ENCODE measurements at places on chromosomes 12 and 14.
A peak's percentile ranks its signal among the peaks of the same experiment; 100 is the strongest.

DNA sequence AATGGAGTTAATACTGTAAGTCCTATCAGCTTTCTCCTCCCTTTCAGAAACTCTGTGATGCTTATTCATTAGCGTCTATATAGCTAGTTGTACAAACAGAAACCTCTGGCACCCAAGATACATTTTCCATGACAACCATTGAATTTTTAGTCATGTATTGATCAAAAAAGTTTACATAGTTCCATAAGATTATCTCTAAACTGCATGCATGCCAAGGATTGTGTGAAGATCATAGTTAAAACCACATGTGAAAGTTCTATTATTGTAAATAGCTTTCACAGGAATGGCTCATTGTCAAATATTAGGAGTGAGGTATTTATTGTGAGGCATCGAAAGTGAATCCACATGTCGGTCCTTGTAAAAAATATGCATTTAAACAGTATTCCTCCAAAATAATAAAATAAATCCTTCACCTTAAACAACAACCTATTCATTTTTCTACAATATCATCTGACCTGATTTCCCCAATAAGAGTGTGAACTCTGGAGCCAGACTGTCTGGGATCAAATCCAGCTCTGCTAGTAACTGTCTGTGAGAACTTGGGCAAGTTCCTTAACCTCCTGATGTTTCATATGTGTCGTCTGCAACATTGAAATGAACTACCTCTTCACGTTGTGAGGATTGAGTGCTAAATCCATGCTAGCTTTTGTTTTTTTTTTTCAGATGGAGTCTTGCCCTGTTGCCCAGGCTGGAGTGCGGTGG, 10.6 kb upstream of the CDKL1 start:
- DNase-seq: peak; percentile 82

DNA sequence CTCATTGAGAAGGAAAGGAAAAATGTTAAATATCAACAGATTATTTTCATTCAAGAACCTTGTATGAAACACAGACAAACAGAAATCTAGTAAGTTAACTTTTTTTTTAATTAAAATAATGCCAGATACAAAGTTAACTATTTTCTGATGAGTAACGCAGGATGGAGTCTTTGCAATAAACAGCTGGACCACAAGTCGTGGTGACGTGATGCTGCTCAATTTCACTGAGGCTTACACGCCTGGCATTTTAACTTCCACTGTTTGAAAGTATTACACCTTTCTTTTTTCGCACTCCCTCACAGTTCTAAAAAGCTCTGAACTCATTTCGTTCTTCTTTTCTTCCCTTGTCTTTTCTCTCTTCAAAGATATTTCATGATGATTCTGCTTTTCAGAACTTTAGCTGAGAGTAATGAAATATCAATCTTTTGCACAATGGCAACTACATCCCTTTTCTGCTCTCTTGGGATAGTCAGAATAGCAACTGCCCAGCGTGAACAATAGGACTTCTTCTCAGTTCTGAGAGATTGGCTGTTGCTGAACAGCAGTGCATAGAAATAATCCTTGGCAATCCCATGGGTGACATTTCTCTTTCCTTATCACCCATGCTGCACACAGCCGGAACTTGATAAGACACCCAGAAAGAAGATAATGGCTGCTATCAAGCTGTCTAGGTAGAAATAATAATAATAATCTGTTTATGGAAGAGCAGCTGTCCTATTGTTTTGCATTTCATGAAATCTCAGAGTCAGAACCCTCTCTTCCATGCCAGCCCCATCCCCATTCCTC, 160.5 kb downstream of the BTG1 start:
- DNase-seq: peak; percentile 67

- DNase-seq: no peak
Observed at GRCh38 chr14:68981139-68981538, 2.0 kb upstream of the ACTN1 start.

GRCh38 chr12:53097564-53098353, at the start of gene IGFBP6:
IGFBP6 (plus strand) TSS chr12:53097667; CDS start chr12:53097718, 51 bp downstream.
- DNase-seq: peak; percentile 39

- DNase-seq: no peak
Observed at GRCh38 chr12:65510584-65511050, 232.1 kb downstream of the MSRB3 start.

- DNase-seq: peak; percentile 22
Observed at GRCh38 chr12:5796171-5796958, 148.7 kb downstream of the ANO2 start.

- DNase-seq: no peak
Observed at GRCh38 chr14:64987438-64987767, 708 bp downstream of the FNTB start.

DNA sequence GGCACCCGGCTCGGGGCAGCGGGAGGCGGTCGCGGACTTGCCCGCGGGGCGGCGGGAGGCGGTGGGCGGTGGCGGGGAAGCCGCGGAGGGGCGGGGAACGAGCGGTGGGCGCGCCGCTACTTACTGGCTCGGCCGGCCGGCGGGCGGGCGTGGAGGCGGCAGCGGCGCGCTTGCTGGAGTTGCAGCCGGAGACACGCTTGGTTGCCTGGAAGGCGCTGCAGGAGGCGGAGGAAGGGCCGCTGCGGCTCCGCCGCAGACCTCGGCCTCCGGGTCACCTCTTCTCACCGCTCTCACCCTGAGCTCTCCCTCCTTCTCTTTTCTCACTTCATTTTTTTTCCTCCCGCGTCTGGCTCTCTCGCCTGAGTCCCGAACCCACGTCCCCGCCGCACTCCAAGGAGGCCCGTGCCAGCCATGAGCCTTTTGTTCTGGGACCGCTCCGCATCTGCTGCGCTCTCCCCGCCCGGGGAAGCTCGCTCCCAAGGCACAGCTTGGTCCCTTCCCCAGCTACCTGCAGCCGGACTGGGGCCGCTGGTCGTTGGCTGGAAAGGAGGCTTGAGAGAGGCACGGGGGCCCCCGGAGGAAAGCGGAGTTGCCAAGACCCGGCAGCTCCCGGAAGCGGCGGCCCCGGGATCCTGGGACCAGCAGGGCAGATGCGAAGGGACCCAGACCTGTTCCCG, 592 bp upstream of the KCNK10 start:
- DNase-seq: peak; percentile 3

- DNase-seq: peak; percentile 39
Observed at GRCh38 chr14:73889376-73889775, 2.7 kb downstream of the ZNF410 start.

DNA sequence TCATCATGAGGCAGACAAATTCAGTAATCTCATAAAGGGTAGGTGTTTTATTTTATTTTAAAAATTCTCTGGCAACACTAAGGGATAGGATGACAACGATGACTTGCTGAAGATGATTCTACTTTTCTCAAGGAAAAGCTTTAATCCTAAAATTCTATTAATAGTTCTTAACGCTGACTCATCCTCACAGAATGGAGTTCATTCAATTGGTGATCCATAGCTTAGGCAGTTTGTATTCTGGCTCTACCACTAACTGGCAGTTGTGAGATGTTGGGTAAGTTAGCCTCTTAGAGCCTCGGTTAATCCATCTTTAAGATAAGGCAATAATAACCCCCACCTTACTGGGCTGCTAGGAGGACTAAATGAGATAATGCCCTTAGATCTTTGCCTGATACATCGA, 116.3 kb downstream of the RTN1 start:
- DNase-seq: peak; percentile 6

DNA sequence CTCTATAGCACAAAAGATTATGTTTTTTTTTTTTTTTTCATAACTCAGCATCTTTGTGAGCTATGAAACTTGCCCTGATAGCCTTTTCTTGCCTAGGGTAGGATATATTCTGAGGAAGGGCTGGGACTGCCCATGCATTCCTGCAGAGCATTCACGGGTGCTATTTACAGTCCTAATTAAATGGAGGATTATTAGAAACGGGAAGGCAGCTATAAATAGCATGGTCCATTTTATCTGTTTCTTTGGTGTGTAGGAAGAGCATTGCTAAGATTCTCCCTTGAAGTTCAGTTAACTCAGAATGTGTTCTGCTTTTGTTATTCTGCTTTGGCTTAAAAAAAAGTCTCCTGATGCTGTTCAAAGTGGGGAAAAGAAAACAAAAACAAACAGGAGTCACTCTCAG, 630.9 kb downstream of the DIO2 start:
- no peak for DNase-seq

DNA sequence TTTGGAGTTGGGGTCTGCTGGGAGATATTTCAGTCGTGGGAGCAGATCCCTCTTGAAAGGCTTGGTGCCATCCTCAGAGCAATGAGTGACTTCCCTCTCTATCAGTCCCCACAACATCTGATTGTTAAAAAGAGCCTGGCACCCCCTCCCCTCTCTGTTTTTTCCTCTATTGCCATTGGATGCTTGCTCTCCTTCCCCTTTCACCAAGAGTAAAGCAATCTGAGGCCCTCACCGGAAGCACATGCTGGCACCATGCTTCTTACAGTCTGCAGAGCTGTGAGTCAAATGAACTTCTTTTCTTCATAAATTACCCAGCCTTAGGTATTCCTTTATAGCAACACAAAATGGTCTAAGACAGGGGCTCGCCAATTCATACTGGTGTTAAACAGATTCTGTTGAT, 99.1 kb upstream of the CCND2 start:
- DNase-seq: no peak

DNA sequence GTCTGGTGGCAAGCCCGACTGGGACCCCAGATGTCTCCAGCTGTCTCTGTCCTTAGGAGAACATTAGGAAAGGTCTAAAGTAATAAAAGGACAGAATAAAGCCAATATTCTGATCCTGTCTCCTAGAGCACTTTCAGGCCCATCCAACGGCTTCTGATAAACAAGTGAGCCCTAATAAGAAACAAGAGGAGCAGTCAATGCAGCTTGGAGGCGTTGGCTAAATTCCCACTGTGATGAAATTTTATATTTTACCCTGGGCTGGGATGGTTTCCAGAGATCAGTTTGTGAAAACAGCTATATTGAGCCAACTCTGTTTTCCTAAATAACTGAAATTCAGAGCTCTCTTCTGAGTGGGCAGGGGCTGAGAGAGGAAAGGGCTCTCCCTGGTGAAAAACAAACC, 55.5 kb upstream of the SRRM4 start:
- DNase-seq: no peak

DNA sequence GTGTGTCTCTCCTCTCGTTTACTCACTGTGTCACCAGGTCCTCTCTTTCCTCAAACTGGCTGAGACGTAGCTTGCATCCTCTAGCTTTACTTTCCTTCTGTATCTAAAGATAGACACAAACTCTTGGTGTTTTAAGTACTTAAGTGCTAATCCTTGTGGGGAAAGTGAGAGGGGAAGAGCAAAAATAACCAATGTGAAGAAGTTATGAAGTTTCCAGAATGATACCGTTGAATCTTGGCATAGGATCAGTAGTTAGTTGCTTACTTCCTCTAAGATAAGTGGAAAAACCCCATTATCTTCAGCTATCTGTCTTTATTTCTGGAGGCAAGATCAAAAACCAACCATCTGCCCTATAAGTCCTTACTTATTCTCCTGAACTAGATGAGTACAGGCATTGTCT, 10.6 kb downstream of the FAR2 start:
- no peak for DNase-seq

DNA sequence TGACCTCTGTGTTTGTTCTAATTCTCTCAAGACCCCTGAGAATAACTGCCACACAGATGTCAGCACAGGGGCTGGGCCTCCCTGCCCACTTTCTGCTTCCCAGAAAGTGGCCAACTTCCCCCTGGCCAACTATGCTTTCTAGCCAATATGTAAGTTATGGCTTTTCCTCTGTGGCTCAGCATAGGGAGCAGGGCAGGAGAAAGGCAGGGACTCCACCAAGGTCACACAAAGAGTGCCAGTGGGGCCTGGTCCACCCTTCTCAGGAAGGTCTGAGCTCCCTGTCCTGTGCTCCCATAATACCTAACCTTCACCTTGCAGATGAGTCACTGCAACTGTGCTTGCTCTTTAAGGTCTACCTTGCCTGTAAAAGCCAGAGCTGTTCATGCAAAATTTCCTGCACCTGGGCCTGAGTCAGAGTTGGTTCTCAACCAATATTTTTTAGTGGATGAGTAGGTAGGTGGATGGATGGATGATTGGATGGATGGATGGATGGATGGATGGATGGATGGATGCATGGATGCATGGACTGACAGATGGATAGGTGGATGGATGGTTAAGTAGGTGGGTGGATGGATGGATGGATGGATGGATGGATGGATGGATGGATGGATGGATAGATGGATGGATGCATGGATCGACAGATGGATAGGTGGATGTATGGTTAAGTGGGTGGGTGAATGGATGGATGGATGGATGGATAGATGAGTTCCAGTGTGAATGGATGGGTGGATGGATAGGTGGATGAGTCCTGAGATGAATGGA, 64.2 kb downstream of the DIO3 start:
- DNase-seq: no peak

DNA sequence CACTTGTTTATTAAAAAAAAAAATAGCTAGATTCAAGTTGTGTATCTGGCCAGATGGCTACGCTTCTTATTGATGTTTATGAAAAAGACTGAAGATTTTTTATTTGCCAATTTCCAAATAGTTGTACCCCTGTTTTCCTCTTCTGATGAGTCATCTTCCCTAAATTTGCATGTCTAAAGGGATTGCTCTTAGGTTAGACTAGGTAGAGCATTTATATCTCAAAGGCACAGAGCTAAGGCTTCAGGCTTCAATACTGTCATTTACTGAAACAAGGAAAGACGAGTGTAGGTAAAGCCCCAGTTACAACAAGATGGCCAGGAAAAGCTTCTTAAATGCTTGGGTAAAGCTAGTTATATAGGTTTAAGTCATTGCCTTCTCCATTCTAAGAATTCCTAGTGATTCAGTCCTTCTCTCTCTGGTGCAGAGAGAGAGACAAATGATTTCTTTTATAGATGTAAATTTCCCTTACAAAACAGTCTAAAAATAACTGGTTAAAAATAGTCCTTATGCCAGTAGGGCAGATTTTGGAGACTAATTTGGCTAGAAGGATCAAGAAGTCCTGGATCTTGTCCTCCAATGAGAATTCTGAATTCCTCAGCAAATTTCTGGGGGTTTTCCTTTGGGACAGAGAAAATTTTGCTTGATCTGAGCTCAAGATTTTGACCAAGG, 26.1 kb downstream of the LEMD3 start:
- DNase-seq: no peak

DNA sequence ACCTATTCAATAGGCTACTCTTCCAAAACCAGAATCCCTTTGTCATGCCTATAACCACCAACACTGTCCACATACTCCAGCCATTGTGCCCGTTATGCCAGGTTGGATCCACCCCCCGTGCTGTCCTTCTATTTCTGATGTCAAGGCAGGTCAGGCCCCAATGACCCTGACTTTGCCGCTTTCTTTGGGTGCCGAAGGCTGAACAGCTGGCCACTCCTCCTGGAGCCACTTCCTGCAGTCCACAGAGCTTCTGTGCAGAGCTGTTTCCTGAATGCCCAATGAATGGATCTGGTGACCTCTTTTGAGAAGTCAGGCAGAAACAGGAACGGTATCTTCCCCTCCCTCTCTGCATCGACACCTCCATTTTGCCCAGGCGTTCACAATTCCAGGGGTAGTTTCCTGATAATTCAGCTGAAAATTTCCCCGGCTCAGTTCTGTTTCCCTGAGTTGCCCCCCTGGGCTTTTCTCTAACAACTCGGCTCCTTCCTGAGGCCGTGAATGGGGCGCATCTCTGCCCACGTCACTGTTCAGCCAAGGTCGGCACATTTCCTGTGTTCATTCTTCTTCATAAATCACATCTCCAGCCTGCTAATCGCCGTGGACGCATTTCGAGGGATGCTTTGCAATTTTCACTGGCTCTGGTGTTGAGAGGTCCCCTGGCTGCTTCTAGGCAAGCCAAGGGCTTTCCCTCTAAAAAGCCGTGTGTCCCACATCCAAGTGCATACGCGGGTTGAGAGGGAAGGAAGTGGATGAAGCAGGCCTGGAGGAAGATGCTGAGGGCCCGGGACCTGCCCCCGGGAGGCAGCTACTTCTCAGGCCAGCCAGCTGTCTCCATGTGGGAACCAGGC, 86.5 kb downstream of the PAPOLA start:
- DNase-seq: no peak

Measured in AG10803 (cell line).